ENCODE measurements at places on chromosomes 6 and 20.

- DNase-seq = no peak
Observed at GRCh38 chr20:4713401-4713800, 8.3 kb upstream of the PRND start.

DNA sequence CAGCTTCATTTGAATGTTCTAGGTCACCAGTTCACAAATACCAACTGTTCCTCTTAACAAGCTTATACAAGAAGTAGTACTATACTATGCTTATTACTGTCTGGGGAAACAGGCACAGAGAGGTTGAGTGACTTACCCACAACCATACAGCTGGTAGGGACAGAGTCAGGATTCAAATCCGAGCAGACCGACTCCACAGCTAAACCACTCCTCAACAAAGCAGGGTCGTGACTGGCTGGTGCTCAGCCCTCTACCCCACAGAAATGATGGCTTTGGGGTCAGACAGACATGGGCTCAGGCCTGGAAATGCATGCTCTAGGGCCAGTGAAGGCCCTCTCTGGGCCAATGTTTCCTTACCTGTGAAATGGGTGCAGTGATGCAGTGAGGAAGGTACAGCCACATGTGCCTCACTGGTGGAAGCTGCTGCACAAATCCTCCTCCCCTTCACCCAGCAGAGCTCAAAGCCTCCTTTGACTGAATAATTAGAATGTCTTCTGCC lies 63.6 kb downstream of the MRPL14 start:
- DNase-seq = no peak

DNA sequence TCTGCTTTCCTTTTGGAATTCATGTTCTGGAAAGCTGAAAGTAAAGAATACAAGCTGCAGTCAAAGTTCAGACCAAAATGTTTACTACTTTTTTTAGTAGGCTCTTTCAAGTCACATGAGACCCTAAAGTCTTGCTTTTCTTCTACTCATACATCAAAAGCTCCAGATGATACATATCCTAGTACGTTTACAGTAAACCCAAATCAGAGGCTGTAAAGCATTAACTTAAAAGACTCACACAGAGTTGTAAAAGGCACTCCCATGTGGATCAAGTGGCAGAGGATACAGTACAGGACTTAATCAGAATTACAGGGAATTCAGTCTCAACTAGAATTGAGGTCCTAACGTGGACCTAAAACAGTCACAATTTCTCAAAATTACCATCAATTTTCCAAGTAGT lies 40.7 kb downstream of the STK38 start:
- DNase-seq = no peak

DNA sequence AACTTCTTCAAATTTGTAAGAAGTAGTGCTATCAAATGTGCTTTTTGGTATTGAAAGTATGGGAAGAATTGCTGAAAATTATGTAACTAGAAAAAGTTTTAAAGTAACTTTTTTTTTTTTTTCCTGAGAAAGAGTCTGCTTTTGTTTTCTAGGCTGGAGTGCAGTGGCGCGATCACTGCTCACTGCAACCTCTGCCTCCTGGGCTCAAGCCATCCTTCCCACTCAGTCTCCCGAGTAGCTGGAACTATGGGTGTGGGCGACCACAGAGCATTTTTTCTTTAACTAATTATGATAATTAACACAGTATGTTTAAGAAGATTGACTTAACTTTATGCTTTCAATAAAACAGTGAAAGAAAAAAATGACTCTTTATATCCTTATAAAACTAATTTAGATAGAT lies 38.4 kb downstream of the BMP5 start:
- DNase-seq = no peak

All from GM18507 (cell line).